Stimulated activated CD4-positive, alpha-beta T cell treated with anti-CD3 and anti-CD28 coated beads, Interleukin-1b, Interleukin-23, amount 100 ng/mL, for 1 hour (primary cell): ENCODE measurements at places on chromosomes 4 and X.

- no peak for DNase-seq
Observed at GRCh38 chrX:47169273-47169672, 24.3 kb downstream of the RBM10 start.

DNA sequence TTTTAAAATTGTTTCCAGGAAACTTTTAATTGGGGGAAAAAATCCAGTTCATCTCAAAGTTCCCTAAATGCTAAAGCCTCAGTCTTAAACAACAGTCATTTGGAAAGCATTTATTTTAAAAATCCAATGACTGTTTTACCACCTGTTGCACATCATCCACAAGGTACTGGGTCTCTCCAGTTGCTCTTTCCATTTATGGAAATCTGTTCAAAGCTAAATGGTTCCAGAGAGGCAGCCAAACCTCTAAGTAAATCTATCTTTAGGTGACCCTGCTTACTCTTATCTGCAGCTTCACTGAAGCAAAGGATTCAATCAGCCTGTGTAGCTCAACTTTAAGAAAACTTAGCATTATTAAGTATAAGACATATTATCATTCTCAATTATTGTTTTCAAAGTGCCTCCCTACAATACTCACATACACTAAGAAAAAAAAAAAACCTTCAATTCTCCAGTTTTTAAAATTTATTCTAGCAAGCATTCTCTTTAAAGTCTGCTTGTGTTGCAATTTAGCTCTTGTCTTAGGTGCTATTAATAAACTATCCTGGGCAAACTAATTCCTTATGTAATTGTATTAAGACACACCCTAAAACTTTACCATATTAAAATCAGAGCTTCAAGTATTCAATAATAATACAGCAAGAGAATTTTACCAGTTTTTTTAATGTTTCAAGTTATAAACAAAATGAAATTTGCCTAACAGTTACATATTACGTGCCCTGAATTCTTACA lies 60.6 kb downstream of the NOCT start:
- DNase-seq: no peak

- DNase-seq: no peak
Observed at GRCh38 chr4:187366530-187366929, 629.0 kb upstream of the ZFP42 start.

DNA sequence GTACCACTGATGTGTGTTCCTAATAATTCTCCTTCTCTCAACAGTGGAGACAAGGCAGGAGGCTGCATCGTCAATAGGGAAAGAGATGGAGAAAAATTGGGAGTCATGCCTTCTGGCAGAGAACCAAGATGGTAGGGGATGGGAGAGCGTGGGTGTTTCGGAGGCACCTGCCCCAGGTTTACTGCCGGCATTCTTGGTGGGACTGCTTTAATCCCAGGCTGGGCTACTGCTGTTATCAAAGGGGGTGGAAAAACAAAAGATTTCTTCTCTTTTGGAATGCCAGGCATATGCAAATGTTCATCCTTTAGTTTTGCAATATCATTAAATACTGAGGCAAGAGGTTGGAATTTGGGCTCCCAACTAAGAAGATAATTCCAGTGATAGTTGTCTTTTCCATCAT lies 257.0 kb downstream of the DCHS2 start:
- no peak for DNase-seq

GRCh38 chrX:134990475-134990800 lies 353 bp upstream of the SMIM10 start:
- DNase-seq: no peak

DNA sequence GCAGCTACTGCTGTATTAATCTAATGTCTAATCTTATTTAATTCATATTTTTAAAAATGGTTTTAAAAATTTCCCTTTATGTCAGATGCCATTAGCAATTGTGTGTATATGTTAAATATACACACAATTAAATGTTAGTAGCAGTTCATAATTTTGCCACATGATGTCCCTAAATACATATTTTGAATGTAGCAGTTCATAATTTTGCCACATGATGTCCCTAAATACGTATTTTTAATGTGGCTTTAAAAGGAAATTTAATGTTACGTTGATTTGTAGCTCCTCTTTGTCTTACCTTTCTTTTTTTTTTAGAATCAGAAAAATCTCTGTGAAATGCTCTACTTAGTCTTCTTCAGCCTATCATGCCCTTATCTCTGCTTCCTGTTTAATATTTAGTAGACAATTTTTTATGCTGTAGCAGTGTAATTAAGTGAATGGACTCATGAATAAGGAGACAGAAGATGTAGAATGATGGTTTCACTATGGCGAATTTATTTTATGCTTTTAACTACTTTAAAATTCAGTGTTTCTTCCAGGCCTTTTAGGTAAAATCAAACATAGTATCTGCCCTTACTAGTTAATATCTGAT lies 26.1 kb downstream of the RBM46 start:
- no peak for DNase-seq

DNA sequence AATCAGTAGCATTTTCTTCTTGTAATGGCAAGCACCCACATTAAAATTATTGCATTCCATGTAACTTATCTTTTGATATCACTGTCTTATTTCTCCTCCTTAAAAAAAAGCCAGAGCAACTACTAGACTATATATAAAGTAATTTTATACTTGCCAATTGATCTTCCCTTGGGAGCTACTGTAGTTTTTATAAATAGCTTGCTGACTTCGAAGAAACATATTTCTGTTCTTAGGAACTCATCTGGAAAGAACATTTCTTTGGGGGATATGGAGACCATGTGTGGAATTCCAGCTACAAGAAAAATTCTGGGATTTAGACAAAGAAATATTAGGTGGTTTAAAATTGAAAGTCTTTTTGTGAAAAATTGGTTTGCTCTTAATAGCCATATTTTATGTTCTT lies 94.9 kb downstream of the BMPR1B start:
- DNase-seq: no peak

GRCh38 chr4:113007151-113007550 lies 42.3 kb upstream of the ANK2 start:
- no peak for DNase-seq
